ENCODE measurements at places on chromosomes 2 and 18.

GRCh38 chr2:238233625-238234024 is 6.2 kb downstream of the HES6 start:
- DNase-seq: no peak

DNA sequence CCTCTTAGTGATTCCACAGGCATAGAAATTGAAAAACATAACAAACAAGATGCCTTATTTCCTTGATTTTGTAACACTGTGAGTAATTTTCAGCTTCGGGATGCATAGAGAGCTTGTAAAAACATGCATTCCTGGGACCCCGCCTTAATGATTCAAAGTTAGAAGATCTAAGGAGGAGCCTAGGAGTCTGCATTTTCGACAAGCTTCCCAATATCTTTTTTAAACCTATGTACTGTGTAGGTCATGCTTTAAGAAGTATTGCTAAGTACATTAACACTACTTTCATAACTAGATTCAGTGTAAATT is 109.8 kb upstream of the ZNF516 start:
- no peak for DNase-seq

- peak; percentile 88 for DNase-seq
Observed at GRCh38 chr2:32418778-32419177, 62.0 kb downstream of the BIRC6 start.

- DNase-seq: peak; percentile 77
Observed at GRCh38 chr2:218995972-218996711, 2.9 kb upstream of the CRYBA2 start.

DNA sequence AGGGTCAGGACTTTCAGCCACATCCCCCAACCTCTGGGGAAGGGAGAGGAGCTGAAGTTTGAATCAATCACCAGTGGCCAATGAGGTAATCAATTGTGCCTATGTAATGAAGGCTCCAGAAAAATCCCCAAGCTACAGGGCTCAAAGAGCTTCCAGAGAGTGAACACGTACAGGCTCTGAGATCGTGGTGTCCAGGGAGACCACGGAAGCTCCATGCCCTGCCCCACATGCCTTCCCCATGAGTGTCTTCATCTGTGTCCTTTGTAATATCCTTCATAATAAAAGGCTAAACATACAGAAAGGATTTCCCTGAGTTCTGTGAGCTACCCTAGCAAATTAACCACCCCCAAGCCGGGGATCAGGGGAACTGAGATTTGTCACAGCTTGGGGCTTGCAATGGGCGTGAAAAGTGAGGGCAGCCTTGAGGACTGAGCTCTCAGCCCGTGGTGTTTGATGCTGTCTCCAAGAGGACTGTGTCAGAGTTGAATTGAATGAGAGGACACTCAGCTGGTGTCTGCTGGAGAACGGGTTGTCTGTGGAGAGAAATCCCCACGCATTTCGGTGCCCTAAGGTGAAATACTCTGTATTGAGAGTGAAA is 25.5 kb upstream of the TUBB6 start:
- DNase-seq: peak; percentile 96

GRCh38 chr2:80030135-80030534 is 274.4 kb downstream of the LRRTM1 start:
- no peak for DNase-seq

GRCh38 chr18:35581898-35582641 is 530 bp downstream of the GALNT1 start:
- peak; percentile 13 for DNase-seq

GRCh38 chr18:675307-675706 is 17.9 kb downstream of the TYMS start:
- no peak for DNase-seq

- DNase-seq: peak; percentile 68
Observed at GRCh38 chr2:207926133-207926988, 99.0 kb downstream of the PLEKHM3 start.

- no peak for DNase-seq
Observed at GRCh38 chr2:169260846-169261642, 101.3 kb downstream of the LRP2 start.

DNA sequence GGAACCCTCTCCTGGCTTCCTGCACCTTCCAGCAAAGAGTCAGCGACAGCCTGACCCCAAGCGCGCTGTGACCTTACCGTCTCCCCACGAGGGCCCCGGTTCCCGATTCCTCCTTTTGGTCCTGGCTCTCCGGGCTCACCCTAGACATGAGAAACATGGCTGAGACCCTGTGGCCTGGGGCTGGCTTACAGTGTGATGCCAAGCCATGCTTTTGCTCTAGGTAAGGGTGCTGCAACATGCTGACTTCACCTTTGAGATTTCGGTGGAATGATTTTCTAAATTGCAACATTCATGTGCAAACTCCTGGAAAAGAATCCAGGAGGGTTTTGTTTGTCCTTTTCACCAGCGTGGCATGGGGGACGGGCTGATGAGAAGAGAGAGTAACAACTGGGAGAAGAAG is 63.9 kb downstream of the COL6A3 start:
- no peak for DNase-seq

GRCh38 chr2:47724221-47724981 is 58.5 kb upstream of the MSH6 start:
- DNase-seq: peak; percentile 6

- DNase-seq: peak; percentile 32
Observed at GRCh38 chr2:164314148-164314547, 307.1 kb downstream of the GRB14 start.

DNA sequence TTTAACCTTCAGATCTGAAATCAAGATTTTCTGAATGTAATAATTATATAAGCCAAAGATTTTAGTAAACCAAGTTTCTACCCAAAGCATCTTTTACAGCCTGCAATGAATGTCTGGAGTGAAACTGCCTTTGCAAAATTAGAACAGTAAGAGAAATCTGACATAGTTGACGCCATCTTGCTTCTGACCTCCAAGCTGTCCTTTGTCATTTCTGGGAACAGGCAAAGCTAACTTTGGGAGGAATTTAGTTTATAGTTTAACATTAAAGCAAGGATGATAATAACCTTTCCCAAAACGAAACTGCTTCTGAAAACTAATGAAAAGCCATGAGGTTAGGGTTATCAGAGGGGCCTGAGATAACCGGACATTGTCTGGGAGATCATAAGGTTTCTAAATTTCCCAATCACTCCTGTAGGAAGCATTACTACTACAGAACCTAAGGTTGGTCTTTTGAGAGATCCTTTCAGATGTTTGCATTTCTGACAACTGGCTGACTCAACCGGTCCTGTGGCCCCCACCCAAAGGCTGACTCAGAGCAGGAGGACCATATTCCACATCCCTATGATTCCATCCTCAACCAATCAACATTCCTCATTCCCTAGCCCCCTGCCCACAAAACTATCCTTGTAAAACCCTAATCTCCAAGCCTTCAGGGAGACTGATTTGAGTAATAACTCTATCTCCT is 124.5 kb downstream of the TMEM131 start:
- DNase-seq: peak; percentile 75

- DNase-seq: no peak
Observed at GRCh38 chr2:124625561-124625960, 600.5 kb downstream of the CNTNAP5 start.

DNA sequence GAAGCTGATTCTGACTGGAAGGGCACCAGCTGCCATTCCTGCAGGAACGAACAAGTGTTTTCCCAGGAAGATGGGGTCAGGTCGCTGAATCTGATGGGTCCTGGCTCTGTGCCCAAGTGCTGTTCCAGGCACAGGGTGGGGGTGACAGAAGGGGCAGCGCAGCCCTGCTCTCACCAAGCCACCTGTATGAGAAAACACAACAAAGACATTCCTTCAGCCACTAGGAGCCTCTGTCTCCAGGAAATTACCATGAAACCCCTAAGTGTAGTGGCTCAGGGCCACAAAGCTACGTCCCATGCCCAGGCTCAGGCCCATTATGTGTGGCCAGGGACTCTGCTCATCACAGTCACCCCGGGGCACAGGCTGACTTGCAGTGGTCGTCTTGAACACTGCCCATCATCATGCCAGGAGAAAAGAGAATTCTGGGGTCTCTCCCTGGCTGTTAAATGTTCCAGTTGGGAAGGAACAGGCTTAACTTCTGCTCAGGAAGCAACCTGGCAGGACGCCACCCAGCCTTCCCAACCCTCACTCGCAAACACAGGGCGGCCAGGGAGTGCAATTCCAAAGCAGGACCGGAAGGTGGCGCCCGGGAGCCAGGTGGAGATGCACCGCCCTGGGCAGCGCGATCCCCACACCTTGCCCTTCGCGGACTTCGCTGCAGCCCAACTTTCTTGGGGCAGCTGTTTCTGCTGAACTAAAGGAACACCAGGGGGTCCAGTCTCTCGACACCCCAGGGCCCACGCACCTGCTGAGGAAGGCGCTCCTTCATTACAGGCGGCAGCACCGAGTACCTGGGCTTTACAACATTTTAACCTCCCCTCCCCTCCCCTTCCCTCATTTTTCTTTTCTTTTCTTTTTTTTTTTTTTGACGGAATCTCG is 11.0 kb upstream of the SFTPB start:
- peak; percentile 77 for DNase-seq

DNA sequence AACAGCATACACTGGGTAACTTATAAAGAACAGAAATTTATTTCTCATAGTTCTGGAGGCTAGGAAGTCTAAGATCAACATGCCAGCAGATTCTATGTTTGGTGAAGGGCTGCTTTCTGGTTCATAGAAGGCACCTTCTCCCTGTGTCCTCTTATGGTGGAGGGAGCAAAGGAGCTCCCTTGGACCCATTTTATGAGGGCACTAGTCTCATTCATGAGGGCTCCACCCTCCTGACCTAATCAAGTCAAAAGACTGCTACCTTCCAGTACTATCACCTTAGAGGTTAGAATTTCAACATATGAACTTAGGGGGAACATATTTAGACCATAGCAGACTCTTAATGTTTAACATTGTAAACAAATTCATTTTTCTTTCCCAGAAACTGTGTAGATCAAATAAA is 54.5 kb downstream of the ACVR1C start:
- DNase-seq: no peak

DNA sequence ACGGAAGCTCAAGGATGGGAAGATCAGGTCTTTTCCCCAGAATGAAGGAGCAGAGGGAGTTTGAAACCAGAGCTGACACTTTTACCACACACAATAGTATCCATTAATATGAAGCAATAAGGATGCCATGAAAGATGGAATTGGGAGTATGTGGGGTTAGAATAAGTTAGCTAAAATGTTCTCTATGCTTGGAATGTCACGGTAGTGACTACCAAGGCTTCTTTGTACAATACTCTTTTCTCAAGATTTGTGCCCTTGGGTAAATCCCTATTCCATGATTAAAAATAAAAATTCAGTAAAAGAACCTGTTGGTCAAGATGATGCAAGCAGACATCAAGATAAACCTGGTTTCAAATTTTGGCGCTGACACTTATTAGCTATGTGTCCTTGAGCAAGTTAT is 75.0 kb downstream of the NRXN1 start:
- no peak for DNase-seq

DNA sequence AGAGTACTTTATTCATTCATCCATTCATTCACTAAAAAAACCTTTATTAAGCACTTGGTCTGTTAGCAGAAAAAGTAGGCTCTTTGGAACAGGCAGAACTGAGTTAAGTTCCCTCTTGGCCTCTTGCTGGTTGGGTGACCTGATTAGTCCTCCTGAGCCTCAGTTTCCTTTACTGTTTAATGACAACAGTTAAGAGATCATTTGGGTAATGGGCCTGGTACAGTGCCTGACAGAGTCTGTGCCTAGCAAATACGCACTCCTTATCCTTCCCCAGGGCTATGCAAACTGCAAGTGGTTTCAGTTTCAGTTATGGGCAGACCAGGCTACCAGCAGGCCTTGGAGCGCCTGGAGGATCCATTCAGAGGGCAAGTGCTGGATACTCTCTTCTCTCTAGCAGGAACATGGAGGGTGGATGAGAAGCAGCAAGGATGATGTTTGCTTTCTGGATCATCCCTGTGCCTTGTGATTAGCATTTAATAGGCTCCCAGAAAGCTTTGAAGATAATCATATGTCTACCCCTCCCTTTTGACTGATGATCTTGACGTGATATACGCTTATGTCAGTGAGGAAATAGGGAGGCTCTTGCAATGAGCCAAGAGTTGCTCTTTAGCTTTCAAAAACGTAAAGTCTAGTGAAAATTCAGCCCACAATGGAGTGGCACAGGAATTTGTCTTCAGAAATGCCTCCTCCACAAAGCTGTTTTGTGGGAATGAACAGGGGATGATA is 12.4 kb upstream of the TAF1B start:
- no peak for DNase-seq

DNA sequence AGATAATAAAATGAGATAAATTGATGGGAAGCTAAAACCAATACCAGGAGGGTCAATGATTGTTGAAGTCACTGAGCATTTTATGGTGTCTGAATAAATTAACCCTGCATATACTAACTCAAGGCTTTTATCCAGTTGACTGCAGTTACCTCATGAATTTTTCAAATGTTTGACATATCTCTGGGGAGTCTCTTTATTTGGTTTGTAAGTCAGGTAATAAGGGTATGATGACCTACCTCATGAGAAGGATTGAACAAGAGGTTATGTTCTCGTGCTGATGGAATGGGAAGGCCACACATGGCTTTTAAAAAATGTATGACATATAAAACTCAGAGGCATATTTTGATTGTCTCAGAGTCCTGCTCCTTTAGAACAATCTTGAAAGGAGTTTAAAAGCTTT is 237.6 kb downstream of the THSD7B start:
- no peak for DNase-seq

DNA sequence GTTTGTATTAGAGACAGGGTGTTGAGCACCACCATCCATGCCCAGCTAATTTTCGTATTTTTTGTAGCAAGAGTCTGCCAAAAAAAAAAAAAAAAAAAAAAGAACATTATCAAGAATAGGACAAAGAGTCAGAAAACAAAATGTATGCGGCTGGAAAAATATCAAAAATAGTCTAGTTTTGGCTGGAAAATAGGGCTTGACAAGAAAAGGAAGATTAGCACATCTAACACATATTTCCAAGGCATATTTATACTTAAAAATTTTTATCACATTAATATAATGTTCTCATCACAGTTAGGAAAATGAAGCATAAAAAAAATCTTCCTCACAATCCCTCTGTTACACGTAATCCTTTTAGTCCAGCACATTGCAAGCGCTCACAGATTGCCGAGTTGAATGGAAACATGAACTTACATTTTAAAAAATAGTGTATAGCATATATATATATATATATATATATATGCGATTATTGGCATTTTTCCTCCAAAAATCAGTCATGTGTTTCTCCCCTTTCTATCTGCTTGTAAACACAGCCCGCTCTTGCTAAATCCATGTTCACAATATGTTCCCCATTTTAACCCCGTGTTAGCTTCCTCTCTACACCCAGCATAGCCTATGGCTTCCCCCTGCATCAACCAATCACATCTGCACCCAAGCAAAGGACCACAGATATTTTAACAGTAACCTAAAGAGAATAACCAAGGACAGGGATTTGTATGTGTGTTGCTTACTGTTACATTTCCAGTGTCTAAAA is 183.0 kb downstream of the AFF3 start:
- DNase-seq: no peak

All from EL (cell line).